ENCODE measurements at places on chromosomes 5 and 9.

GRCh38 chr5:95220381-95220780 lies 64.5 kb downstream of the MCTP1 start:
- DNase-seq = no peak

DNA sequence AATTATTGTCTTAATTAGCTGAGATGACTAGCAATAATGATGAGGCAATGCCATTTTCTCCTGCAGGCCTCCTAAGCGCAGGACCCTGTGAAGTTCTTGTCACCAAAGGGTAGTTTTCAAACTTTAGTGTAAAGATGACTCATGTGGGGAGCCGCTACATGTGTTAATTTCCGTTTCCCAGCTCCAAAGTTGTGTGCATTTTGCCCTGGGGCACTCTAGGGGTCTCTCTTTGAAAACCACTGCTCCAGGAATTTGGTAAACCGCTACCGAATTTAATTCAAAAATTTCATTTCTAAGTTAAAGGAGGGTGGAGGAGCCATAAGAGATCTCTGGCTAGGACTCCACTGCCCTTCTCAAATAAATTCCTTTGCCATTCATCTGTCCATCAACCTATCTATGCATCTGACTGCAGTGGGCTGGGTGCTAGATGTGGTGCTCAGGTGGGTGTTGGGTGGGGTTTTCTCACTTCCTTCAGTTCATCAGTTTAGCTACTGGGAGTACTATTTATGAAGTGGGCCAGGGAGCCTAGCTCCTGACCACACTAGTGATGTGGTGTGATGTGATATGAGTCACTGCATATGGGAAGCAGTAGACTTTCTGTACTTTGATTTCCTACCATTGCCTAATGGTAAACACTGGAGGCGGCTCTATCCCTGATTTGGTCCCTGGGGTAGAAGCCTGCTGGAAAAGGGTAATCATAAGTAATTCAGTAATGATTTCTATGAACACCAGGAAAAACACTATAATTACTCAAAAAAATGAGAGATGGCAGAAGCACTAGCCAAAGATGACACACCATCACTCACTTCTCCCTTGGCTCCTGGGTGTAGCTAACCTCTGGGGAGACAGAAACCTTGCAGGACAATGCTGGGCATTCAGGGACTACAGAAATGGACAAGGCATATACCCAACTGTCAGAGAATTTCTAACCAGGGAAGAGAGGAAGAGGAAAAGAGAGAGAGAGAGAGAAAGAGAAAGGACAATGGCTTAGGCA lies 4.0 kb upstream of the ZSWIM6 start:
- peak; percentile 80 for DNase-seq

- peak; percentile 31 for DNase-seq
Measured at GRCh38 chr5:407801-408268, 35.1 kb upstream of the EXOC3 start.

DNA sequence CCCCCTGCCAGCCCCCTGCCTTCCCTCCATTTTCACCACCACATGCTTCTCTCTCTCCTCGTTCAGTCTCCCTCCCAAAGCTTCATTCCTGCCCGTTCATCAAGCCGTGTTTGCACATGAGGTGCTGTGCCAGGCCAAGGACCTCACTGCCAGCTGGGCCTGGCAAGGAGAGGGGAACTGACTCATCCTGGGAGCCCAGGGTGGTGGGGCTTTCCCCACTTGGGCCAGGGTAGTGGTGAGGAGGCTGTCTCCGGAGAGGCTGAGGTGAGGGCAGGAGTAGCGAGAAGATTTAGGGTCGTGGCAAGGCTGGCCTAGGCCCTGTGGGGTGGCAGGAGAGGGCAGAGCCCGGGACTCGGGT lies 30.4 kb upstream of the NOTCH1 start:
- no peak for DNase-seq

GRCh38 chr5:133820507-133820906 lies 147.9 kb downstream of the C5orf15 start:
- no peak for DNase-seq

- DNase-seq = no peak
Measured at GRCh38 chr9:79719021-79719420, 147.3 kb downstream of the TLE4 start.

- DNase-seq = no peak
Measured at GRCh38 chr9:36192196-36192595, 1.5 kb downstream of the CLTA start.

Data from NB4 (cell line).